Natural killer cell treated with Interleukin-12 subunit alpha and Interleukin-12 subunit beta and Interleukin-15 and Interleukin-18, amount 100 ng/mL, for 72 hours (primary cell): ENCODE measurements at places on chromosomes 11 and 22. TPM values are rescaled to one million over a fixed set of nuclear protein-coding genes. Genes with fewer than 3 reads are reported as not detected.

GRCh38 chr22:40898850-40899357 is 37.0 kb upstream of the DNAJB7 start:
- H3K4me3 ChIP-seq: no peak overlapping the region
- peaks cover 6% of the 10 kb centered on the region for H3K4me1 ChIP-seq
- H3K27me3 ChIP-seq: no peaks in the 10 kb centered on the region
- H3K27ac ChIP-seq: peak overlapping the region; percentile 53
- H3K36me3 ChIP-seq: no peaks in the 10 kb centered on the region

Gene BLID
- total RNA-seq: not detected

DNA sequence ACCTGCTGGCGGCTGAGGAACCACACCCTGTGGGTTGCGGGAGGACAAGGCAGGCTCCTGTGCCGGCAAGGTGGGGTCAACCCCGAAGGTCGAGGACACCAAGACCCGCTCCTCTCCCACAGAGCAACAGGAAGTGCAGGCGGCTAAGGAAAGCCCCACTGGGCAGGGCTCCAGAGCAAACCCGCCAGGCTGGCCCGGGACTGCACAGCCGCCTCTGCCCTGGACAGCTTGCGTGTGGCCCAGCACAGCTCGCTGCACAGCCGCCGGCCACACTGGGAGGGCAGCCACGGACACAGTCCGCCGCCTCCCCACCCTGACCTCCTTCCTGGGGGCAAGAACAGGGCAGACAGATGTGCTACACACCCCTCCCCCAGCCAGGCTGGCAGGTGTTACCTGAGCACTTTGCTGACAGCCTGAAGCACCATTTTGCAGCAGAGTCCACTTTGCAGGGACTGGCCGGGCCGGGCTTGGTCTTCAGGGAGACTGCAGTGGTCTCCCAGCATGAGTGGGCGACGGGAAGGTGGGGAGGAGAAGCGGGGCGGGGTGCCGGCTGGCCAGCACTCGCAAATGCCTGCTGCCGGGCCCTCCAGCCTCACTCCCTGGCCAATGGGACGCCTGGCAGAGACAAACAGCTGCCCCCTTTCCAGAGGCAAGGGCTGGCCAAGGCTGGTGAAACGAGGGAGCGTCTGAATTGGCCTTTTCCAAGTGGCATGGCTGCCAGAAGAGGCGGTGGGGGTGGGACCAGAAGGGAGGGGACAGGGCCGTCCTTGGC is at the start of gene MOB2:
TSS of gene MOB2 (minus strand) at position 726 of the 772 bp plus-strand sequence. CDS start at position 503, 223 bp downstream.
- H3K4me1 ChIP-seq: peaks cover 19% of the 10 kb centered on the region
- no peaks in the 10 kb centered on the region for H3K36me3 ChIP-seq
- no peak for DNase-seq

DNA sequence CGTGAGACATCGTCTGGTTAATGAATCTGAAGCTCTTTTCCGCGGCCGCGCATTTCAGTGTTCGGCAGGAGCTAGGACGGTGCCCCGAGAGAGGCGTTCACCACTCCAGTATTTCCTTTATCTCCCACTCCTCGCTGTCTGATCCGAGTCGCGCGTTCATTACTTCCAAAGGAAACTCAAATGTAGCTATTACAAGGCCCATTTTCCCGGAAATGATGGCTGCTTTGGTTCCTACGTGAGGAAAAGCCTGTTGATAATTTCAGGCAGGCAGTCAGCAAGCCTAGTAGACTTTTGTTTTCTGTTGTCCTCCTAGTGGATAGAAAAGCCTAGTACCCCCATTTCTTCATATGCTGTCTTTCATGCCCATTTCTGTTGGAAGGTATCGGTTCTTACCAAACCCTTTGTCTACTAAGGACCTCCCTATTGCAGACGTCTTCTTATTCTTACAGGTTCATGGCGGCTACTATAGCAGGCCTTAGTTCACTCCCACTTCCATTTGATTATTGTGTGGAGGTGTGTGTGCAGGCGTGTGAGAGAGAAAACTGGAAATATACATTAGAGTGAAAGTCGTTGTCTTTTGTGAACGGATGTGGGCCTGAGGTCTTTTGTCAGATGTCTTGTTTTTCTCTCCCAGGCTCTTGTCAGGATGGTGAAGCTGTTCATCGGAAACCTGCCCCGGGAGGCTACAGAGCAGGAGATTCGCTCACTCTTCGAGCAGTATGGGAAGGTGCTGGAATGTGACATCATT is 737 bp downstream of the RBM4 start:
- H3K27me3 ChIP-seq: no peaks in the 10 kb centered on the region
- DNase-seq: no peak
- peak overlapping the region; percentile 91 for H3K27ac ChIP-seq
- H3K4me1 ChIP-seq: peaks cover 58% of the 10 kb centered on the region
- H3K36me3 ChIP-seq: peaks cover 56% of the 10 kb centered on the region
- peak overlapping the region; percentile 94 for H3K4me3 ChIP-seq

Gene TIMP3
- not detected for total RNA-seq

- peak within 1 kb of the TSS; percentile 91 for H3K27ac ChIP-seq
- DNase-seq: peak; percentile 82
- H3K27me3 ChIP-seq: no peaks in the 10 kb centered on the region
- no peaks in the 10 kb centered on the region for H3K36me3 ChIP-seq
Measured at GRCh38 chr22:38056969-38057891, at the start of gene PICK1. Gene PICK1, plus strand, starts transcription at chr22:38057404. Its CDS starts 406 bp downstream, at chr22:38057810.

GRCh38 chr11:20729597-20730105 is 60.3 kb downstream of the NELL1 start:
- no peak overlapping the region for H3K4me3 ChIP-seq
- H3K27me3 ChIP-seq: no peaks in the 10 kb centered on the region
- H3K4me1 ChIP-seq: no peaks in the 10 kb centered on the region
- H3K36me3 ChIP-seq: no peaks in the 10 kb centered on the region

DNA sequence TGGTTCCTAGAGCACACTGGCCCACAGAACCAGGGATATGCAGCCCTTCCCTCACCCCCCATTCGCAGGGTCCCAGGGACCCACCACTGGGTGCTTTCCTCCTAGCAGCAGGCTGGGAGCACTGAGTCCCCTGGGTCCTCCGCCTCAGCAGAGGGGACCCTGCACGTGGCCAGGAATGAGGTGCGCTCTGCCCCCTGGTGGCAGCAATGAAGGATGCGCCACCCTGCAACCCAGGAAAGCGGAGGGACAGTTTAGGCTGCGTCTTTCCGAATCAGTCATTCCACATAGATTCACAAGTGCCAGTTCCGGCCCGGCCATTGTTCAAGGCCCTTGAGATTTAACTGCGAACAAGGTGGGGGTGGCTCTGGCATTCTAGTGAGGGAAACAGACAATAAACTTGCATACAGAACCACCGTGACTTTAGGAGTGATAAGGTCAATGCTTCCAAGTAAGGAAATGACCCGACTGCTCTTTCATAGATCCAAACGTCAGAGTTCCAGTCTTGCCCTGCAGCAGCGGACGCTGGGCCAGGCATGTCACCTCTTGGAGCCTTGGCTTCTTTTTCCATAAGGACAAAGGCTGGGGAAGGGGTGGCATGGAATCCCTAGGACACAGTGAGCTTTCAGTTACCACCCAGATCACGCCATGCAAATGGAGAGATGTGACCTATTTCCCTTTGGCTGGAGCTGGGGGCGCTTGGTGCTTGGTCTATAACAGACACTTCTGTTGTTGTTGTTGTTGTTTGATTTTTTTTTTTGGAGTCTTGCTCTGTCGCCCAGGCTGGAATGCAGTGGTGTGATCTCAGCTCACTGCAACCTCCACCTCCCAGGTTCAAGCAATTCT is 7.7 kb downstream of the RIN1 start:
- H3K27me3 ChIP-seq: peaks cover 3% of the 10 kb centered on the region
- peak overlapping the region; percentile 18 for H3K4me3 ChIP-seq
- DNase-seq: peak; percentile 85
- peaks cover 25% of the 10 kb centered on the region for H3K4me1 ChIP-seq
- peak overlapping the region; percentile 42 for H3K27ac ChIP-seq

Gene OR2AT4
- not detected for total RNA-seq

Gene TANGO2
- 61.6 TPM for total RNA-seq

Gene TENM4
- not detected for total RNA-seq

GRCh38 chr11:35145271-35145670 is 6.3 kb downstream of the CD44 start:
- peak; percentile 94 for DNase-seq
- peak overlapping the region; percentile 99 for H3K4me3 ChIP-seq
- H3K27ac ChIP-seq: peak overlapping the region; percentile 97
- H3K27me3 ChIP-seq: no peaks in the 10 kb centered on the region
- peaks cover 48% of the 10 kb centered on the region for H3K36me3 ChIP-seq

- DNase-seq: no peak
- H3K4me3 ChIP-seq: no peak overlapping the region
- H3K36me3 ChIP-seq: no peaks in the 10 kb centered on the region
- peaks cover 26% of the 10 kb centered on the region for H3K27me3 ChIP-seq
Measured at GRCh38 chr11:44771841-44772240, 45.1 kb downstream of the TSPAN18 start.

DNA sequence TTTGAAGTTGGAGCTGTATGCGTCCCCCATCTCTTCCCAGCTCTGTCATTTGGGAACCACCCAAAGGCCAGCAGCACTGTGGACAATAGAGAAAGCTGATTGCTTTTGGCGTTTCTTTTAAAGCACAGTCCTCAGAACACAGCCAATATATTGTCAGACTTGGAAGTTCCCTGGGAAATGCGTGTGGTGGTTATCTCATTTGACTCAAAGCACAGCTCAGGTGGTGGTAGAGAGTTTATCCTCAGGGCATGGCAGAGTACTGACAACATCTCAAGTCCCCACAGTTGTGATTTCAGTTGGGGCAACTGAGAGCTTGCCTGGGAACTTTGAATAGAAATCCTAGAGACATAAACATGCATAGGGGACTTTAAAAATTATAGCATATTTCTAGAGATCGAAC is 601.3 kb downstream of the ETS1 start:
- no peak overlapping the region for H3K27ac ChIP-seq
- DNase-seq: no peak
- peaks cover 33% of the 10 kb centered on the region for H3K27me3 ChIP-seq
- no peak overlapping the region for H3K4me3 ChIP-seq
- no peaks in the 10 kb centered on the region for H3K4me1 ChIP-seq
- H3K36me3 ChIP-seq: peaks cover 6% of the 10 kb centered on the region

- no peak for DNase-seq
- H3K4me3 ChIP-seq: no peak overlapping the region
- H3K4me1 ChIP-seq: peaks cover 36% of the 10 kb centered on the region
- peaks cover 20% of the 10 kb centered on the region for H3K36me3 ChIP-seq
Measured at GRCh38 chr22:39534092-39534506, 1.6 kb upstream of the RPS19BP1 start.

- H3K27me3 ChIP-seq: peaks cover 7% of the 10 kb centered on the region
- H3K36me3 ChIP-seq: no peaks in the 10 kb centered on the region
- no peaks in the 10 kb centered on the region for H3K4me1 ChIP-seq
- H3K4me3 ChIP-seq: no peak overlapping the region
- no peak for DNase-seq
- H3K27ac ChIP-seq: no peak overlapping the region
Measured at GRCh38 chr22:44281768-44282637, 30.7 kb downstream of the SHISAL1 start.

Gene PPFIA1
- 43.4 TPM for total RNA-seq

Gene MB
- total RNA-seq: not detected

GRCh38 chr11:96105944-96106343 is 182.0 kb upstream of the MTMR2 start:
- H3K27ac ChIP-seq: no peak overlapping the region
- no peak for DNase-seq
- no peak overlapping the region for H3K4me3 ChIP-seq
- H3K4me1 ChIP-seq: peaks cover 13% of the 10 kb centered on the region

DNA sequence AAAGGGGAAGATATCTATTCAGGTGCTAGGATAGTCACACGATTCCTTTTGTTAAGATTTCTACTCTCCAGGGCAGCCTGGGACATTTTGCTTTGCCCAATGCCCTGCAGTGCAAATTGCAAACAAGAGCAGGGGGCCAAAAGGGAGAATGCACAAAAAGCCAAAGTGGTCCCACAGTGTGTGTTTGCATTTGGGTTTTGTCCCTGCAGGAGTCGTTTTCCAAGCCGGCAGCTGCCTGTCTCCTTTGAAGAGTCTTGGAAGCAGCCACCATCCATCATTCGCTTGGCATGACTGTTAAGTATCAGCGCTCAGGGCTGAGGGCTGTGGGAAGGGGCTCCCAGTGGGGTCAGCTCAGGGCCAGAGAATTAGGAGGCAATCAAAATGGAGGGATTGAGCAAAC is 184.7 kb downstream of the MIAT start:
- no peak overlapping the region for H3K4me3 ChIP-seq
- peaks cover 19% of the 10 kb centered on the region for H3K4me1 ChIP-seq
- no peak overlapping the region for H3K27ac ChIP-seq
- H3K36me3 ChIP-seq: no peaks in the 10 kb centered on the region
- no peaks in the 10 kb centered on the region for H3K27me3 ChIP-seq

Gene GLYATL1
- total RNA-seq: not detected

DNA sequence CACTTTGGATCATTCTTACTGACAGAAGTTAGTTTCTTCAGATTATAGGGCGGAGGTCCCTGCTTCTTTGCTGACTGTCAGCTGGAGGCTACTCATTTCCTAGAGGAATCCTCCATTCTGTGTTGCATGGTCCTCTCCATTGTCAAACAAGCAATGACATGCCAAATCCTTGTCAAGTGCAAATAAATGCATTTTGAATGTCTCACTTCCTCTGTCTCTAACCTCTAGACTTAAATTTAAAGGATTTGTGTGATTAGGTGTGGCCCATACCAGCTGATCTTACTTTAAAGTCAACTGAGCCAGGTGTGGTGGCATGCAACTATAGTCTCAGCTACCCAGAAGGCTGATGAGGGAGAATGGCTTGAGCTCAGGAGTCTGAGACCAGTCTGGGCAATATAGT is 458.4 kb upstream of the CCDC179 start:
- no peak for DNase-seq
- no peak overlapping the region for H3K4me3 ChIP-seq
- no peaks in the 10 kb centered on the region for H3K27me3 ChIP-seq
- no peaks in the 10 kb centered on the region for H3K4me1 ChIP-seq
